IMR-90 (cell line): ENCODE measurements at places on chromosomes 5 and 9.
A peak's percentile ranks its signal among the peaks of the same experiment; 100 is the strongest.

GRCh38 chr5:111681414-111682120 is 75.4 kb downstream of the NREP start:
- peak; percentile 52 for DNase-seq

DNA sequence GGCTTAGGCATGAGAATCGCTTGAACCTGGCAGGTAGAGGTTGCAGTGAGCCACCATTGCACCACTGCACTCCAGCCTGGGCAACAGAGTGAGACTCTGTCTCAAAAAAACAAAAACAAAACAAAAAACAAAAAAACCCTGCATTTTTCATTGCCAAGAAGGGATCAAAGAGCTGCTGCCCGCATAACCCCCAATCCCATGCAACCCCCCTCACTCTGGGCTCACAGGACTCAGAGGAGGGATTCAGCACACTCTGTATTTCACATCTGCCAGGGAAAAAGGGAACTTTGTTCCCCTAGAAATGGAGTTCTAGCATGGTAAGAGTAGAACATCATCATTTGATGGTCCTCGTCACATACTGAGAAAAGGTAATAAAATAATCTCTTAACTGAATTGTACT is 153.9 kb upstream of the GNA14 start:
- DNase-seq = no peak

- no peak for DNase-seq
Observed at GRCh38 chr5:151692312-151692711, 5.6 kb upstream of the SPARC start.

DNA sequence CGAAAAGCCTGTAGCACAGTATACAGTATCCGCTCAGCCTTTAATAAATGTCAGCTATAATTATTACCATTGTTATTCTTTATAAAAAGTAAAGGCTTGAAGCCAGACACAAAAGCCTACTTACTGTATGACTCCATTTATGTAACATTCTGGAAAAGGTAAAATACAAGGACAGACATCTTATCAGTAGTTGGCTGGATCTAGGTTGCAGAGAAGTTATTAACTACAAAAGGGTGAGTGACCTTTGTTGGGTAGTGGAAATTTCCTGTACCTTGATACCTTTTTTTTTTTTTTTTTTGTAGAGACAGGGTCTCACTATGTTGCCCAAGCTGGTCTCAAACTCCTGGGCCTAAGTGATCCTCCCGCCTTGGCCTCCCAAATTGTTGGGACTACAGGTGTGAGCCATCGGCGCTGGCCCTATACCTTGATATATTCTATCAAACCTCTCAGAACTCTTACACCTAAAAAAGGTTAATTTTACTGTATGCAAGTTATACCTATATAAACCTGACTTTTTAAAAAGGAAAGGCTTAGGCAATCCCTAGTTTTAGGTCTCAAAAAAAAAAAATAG is 6.0 kb downstream of the HDAC3 start:
- no peak for DNase-seq

DNA sequence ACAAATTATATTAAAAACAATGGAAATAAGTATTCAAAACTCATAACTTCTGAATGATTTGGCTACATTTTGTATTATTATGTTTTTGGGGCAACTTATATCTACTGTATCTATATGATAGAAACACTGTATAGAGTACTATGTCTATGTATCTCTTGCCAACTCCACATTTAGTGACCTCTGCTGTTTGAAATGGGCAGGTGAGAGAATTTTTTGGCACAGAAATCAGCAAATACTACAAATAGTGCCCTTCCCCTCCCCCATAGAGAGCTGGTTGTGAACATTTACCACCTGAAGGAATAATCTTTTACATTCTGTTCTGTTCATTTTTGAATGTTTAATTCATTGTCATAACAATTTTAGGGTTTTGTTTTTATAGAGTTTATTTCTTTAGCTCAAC is 545.3 kb downstream of the PDE4D start:
- DNase-seq = no peak
